ENCODE measurements at places on chromosomes 7 and 10. TPM values are rescaled to one million over a fixed set of nuclear protein-coding genes. Genes with fewer than 3 reads are reported as not detected.
A peak's percentile ranks its signal among the peaks of the same experiment; 100 is the strongest.

Gene AOC1
- not detected for total RNA-seq

DNA sequence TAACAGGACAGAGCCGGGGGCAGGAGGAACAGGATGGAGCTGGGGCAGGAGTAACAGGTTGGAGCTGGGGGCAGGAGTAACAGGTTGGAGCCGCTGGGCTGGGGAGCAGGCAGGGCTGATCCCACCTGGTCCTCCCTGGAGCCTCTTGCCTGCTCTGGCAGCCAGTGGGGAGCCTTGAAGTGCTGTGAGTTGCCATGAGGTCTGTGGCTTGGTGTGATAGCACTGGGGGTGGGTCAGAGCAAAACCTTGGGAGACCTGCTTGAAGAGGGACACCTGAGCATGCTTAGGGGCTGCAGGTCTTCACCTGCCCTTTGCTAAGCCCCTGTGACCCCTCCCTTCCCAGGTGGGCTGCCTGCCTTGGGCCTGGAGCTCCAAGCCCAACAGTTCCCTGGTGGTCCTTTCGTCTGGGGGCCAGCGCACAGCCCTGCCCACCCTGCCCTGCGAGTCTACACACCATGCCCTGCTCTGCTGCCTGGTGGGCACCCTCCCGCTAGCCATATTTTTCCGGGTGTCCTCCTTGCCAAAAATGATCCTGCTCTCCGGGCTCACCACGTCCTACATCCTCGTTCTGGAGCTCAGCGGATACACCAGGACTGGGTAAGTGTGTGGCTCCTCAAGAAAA, 111.6 kb downstream of the ADCY1 start:
- peaks cover 7% of the 10 kb centered on the region for H3K4me1 ChIP-seq
- H3K27ac ChIP-seq, result no peak overlapping the region
- H3K4me3 ChIP-seq, result no peak overlapping the region
- peaks cover 1% of the 10 kb centered on the region for H3K27me3 ChIP-seq

Gene SPDYE11
- not detected for total RNA-seq

Gene CYP3A4
- not detected for total RNA-seq

Gene C10orf95
- total RNA-seq, result 0.35 TPM

Gene TFR2
- 11.1 TPM for total RNA-seq

DNA sequence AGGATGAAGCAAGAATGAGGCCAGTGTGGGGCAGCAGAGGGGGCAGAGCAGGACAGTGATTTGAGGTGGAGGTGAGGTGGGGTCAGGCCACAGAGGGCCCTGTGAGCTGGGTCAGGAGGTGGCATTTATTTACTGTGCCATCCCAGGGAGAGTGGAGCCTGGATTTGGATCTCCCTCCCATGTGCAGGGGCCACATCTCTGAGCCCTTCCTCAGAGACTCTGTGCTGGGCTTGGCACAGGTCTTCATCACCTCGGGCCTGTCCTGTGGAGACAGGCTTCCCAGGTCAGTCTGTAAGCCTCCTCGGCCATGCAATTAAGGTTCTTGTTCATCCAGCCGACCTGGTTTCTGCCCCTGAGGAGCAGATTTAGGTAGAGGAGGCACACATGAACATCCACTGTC, 40.9 kb downstream of the ZNF777 start:
- DNase-seq, result no peak
- no peaks in the 10 kb centered on the region for H3K36me3 ChIP-seq
- peaks cover 15% of the 10 kb centered on the region for H3K4me1 ChIP-seq
- no peak overlapping the region for H3K4me3 ChIP-seq

Gene PVRIG
- 45.2 TPM for total RNA-seq

GRCh38 chr7:18536486-18536885, 40.9 kb downstream of the HDAC9 start:
- no peak overlapping the region for H3K4me3 ChIP-seq
- H3K27me3 ChIP-seq, result no peaks in the 10 kb centered on the region
- no peak for DNase-seq
- H3K27ac ChIP-seq, result no peak overlapping the region

GRCh38 chr10:64535131-64535867, 1014.1 kb downstream of the REEP3 start:
- H3K4me1 ChIP-seq, result no peaks in the 10 kb centered on the region
- no peaks in the 10 kb centered on the region for H3K36me3 ChIP-seq
- DNase-seq, result no peak
- H3K27ac ChIP-seq, result no peak overlapping the region
- no peaks in the 10 kb centered on the region for H3K27me3 ChIP-seq

DNA sequence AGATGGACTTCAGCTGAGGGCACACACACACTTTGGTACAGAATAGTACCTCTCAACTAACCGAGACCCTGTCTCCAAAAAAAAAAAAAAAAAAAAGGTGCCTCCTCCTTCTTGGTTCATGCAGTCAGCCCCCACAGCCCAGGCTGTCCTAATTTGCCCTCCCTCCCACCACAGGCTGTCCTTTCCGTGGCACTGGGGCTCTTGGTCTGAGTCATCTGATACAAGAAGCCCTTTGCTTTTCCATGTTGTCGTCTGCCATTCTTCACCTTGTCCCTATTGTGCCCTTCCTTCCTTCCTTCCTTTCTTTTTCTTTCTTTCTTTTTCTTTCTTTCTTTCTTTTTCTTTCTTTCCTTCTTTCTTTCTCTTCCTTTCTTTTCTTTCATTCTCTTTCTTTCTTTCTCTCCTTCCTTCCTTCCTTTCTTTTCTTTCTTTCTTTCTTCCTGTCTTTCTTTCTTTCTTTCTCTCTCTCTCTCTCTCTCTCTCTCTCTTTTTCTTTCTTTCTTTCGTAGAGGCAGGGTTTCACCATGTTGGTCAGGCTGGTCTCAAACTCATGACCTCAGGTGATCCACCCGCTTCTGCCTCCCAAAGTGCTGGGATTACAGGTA, 96.0 kb upstream of the IKZF1 start:
- no peaks in the 10 kb centered on the region for H3K27me3 ChIP-seq
- peak; percentile 78 for DNase-seq
- peak overlapping the region; percentile 87 for H3K27ac ChIP-seq
- H3K4me3 ChIP-seq, result peak overlapping the region; percentile 2
- H3K36me3 ChIP-seq, result no peaks in the 10 kb centered on the region
- H3K4me1 ChIP-seq, result peaks cover 96% of the 10 kb centered on the region

GRCh38 chr7:138359870-138360559, 100.0 kb upstream of the TRIM24 start:
- no peaks in the 10 kb centered on the region for H3K4me1 ChIP-seq
- no peak overlapping the region for H3K4me3 ChIP-seq
- no peaks in the 10 kb centered on the region for H3K36me3 ChIP-seq
- no peak for DNase-seq
- no peaks in the 10 kb centered on the region for H3K27me3 ChIP-seq

GRCh38 chr7:5678295-5679047, 103.0 kb downstream of the RNF216 start:
- H3K4me3 ChIP-seq, result no peak overlapping the region
- no peaks in the 10 kb centered on the region for H3K27me3 ChIP-seq
- peaks cover 15% of the 10 kb centered on the region for H3K4me1 ChIP-seq
- no peak for DNase-seq
- peaks cover under 1% of the 10 kb centered on the region for H3K36me3 ChIP-seq

Gene GRM8
- total RNA-seq, result not detected

Gene FAM13C
- not detected for total RNA-seq

Gene RTKN2
- total RNA-seq, result 3.8 TPM

Gene SPDYE1
- total RNA-seq, result 0.20 TPM

DNA sequence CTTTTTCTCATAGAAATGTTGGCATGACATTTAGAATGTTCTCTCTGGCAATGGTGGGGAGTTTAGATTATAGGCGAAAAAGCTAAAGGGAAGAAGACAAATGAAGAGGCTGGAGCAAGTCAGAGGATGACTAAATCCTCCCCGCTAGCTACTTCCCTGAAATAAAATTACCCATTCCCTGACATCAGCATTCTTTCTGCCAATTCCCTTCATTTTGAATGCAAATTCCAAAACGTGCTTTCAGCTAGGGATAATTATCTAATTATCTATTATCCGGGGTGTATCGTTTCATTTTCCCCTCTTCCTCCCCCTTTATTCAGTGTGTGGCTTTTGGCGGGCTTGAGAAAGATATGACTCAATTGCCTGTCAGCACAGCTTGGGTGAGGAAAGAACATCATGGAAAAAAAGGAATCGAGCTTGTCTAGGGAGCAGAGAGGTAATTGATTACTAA, 672.3 kb downstream of the TNS3 start:
- no peaks in the 10 kb centered on the region for H3K4me1 ChIP-seq
- DNase-seq, result no peak
- H3K27me3 ChIP-seq, result no peaks in the 10 kb centered on the region

DNA sequence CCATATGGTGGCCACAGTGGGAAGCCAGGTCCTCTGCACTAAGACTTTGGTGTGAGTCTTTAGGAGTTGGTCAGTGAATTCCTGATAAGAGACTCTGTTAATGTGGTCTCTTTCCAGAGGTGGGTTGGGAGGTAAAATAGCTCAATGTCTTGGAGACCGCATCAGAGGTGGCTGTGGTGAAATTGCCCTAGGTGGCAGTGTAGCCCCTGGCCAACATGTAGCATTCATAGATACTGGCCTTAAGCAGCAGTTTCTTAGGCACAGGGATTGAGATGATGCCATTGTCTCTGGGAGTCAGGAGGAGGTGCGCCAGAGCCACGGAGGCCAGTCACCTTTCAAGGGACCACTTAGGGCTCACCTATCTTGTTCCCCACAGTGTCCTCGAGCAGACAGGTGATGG, 202.8 kb downstream of the CREB5 start:
- no peak overlapping the region for H3K27ac ChIP-seq
- no peaks in the 10 kb centered on the region for H3K27me3 ChIP-seq
- no peak overlapping the region for H3K4me3 ChIP-seq
- no peaks in the 10 kb centered on the region for H3K36me3 ChIP-seq

Gene PIP
- not detected for total RNA-seq

DNA sequence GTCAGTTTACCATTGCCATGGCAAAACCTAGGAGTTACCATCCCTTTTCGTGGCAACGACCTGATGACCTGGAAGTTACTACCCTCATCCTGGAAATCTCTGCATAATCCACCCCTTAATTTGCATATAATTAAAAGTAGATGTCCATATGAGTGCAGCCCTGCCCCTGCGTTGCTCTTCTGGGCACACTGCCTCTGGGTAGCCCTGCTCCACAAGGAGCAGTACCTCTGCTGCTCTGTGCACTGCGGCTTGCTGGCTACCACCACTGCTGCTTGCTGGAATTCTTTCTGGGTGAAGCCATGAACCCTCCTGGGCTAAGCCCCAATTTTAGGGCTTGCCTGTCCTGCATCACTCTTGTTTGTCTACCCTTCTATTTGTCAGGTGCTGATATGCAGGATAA, 12.5 kb downstream of the CYP17A1 start:
- no peak overlapping the region for H3K27ac ChIP-seq
- H3K4me1 ChIP-seq, result no peaks in the 10 kb centered on the region
- H3K36me3 ChIP-seq, result no peaks in the 10 kb centered on the region
- no peak overlapping the region for H3K4me3 ChIP-seq
- DNase-seq, result no peak

DNA sequence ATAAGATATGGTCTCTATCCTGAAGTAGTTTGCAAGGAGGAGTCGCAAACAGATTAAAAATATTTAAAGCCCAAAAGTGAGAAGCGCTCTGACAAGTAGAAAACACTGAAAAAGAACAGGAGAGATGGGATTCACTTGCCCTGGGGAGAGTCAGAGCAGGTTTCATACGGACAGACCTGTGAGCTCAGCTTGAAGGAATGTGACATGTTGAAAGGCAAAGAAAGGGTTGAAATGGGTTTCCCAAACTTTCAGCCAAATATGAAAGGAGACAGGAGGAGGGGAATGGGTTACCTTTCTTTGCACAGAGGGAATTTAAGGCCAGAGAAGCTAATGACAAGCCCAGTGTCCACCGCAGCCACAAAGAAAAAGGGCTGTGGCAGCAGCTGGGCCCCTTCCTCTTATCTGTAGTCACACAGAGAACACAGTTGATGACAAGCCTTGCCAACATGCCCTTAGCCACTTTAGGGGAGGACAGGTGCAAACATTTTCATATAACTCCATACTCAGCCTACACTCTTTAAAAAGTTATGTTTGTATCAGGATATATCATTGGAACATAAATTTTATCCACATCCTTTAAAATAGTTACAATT, 14.9 kb downstream of the HOXA1 start:
- H3K27ac ChIP-seq, result no peak overlapping the region
- no peak overlapping the region for H3K4me3 ChIP-seq
- H3K27me3 ChIP-seq, result peaks cover 15% of the 10 kb centered on the region
- H3K36me3 ChIP-seq, result no peaks in the 10 kb centered on the region
- peaks cover 4% of the 10 kb centered on the region for H3K4me1 ChIP-seq

GRCh38 chr10:7610026-7610425, 56.7 kb downstream of the ITIH5 start:
- H3K4me3 ChIP-seq, result no peak overlapping the region
- no peaks in the 10 kb centered on the region for H3K4me1 ChIP-seq
- peaks cover 17% of the 10 kb centered on the region for H3K27me3 ChIP-seq
- DNase-seq, result no peak

- no peaks in the 10 kb centered on the region for H3K27me3 ChIP-seq
- DNase-seq, result no peak
- H3K4me1 ChIP-seq, result peaks cover 17% of the 10 kb centered on the region
- peaks cover 46% of the 10 kb centered on the region for H3K36me3 ChIP-seq
- H3K27ac ChIP-seq, result no peak overlapping the region
- H3K4me3 ChIP-seq, result no peak overlapping the region
Observed at GRCh38 chr10:69388488-69388887, 28.2 kb downstream of the TACR2 start.
